Right atrium auricular region (tissue), 2 donors: ENCODE measurements at places on chromosomes 5 and 9. TPM values are rescaled to one million over a fixed set of nuclear protein-coding genes. Genes with fewer than 3 reads are reported as not detected.

- no peak for DNase-seq
These were observed 4.5 kb downstream of the LRRTM2 start for GRCh38 chr5:138870611-138871010.

- DNase-seq = peak; percentile 86
These were observed 34.2 kb downstream of the STC2 start for GRCh38 chr5:173293817-173294672.

DNA sequence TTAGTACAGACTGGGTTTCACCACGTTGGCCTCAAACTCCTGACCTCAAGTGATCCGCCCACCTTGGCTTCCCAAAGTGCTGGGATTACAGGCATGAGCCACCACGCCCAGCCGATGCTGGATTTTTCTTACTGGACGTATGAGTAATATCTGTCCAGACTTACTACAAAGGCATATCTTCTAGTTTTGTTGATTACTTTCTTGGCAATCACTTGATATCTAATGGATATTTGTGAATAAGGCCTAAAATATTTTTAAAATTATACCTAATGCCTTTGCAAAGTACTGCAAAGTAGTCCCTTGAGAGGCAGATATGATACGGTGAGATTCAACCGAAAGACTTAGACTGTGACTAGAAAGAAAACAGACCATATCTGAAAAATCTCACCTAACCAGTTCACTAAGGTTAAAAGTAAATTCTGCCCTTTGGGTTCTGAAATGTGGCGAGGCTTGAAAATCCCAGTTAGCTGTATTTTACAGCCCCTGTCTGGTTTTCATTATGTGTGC, 152.1 kb downstream of the GNAQ start:
- no peak for DNase-seq

DNA sequence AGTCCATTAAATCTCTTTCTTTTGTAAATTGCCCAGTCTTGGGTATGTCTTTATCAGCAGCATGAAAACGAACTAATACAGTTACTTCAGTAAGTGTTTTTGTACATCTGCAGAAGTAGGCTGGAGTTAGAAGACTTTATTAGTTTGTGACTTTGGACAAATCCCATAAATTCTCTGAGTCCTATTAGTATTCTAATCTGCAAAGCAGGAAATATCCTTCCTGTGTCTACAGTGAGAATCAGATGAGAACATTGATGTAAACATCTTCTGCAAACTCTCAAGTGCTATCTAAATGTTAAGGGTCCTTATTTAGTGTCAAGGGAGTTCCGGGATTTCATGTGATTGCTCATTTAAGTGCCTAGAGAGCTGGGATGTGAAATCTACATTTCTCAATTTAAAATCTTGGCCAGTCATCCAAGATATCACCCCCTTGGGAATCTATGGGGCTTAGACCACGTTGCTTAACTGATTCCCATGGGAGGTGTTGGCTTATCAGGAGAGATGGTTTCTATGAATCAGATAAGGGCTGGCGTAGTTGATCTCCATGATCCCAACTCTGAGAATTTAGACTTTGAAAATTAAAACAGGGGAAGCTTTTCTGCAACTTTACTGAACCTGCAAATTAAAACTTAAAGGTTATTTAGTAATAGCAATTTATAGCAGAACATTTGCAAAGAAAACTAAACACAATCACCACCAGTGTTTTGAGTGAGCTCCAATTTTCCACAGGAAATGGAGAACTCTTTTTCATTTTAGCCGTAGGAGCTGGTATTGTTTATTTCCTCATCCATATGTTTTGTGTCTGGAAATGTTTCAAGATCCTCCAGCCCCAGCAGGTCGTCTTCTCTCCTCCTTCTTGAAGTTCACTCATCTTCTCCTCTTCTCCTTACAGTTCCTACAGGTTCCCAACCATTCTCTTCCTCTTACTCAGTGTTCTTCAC, 241.6 kb upstream of the CD180 start:
- DNase-seq = no peak

DNA sequence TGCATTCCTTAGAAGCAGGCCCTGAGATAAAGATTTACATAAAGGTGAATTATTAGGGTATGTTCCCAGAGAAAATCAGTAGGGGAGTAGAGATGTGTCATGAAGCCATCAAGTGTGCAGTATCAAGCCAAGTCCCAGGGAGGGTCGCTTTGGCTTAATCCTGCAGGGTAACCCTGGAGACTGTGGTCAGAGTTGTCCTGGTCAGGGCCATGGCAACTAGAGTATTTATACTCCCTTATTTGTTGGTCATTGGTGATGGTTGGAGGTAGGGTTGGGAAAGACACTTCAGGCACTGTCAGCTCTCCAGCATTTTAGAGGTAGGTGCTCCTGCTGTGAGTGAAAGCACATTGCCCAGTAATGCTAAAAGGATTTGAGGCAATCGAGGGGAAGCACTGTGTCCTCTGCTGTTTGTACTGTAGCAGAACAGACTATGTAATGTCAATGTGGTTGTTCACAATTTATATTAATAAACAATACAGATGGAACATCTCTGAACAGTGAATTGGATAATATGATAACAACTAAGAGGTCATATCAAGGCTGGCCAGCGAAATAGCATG, 108.9 kb downstream of the GDNF start:
- no peak for DNase-seq

DNA sequence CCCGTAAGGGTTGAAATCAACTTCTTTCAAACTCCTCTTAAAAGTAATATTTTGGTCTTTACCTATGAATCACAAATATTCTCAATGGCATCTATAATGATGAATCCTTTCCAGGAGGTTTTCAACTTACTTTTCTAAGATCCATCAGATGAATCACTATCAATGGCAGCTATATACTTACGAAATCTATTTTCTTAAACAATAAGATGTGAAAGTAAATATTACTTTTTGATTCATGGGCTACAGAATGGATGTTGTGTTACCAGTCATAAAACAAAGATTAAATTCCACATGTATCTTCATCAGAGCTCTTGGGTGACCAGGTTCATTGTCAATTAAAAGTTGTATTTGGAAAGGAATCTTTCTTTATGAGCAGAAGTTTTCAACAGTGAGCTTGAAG, 1877.7 kb upstream of the ACO1 start:
- no peak for DNase-seq

DNA sequence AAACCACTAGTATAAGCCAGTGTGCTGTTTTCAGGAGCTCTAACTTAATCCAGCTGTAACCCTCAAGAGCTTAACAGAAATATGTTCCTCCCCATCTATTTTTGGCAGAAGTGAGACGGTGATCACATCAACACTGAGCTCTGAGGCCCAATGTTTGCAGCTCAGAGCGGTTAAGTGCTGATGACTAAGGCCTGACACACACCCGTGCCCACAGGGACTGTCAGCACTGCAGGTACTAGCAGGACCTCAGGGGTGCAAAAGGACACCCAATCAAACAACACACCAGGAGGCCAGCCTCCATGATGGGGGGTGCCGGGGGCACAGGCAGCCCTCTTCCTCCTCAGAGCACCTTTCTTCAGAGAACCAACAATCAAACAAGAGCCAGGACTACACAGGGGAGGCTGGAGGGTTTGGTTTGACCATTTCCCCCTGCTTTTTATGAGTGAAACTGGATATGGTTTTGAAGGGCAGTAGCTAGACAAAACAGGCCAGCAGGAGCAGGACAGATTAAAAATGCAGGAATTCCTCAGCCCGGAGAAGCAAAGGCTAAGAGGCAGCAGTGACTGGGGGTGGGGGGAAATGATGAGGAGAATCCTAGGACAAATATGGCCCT, 61.3 kb downstream of the RAPGEF1 start:
- peak; percentile 89 for DNase-seq

DNA sequence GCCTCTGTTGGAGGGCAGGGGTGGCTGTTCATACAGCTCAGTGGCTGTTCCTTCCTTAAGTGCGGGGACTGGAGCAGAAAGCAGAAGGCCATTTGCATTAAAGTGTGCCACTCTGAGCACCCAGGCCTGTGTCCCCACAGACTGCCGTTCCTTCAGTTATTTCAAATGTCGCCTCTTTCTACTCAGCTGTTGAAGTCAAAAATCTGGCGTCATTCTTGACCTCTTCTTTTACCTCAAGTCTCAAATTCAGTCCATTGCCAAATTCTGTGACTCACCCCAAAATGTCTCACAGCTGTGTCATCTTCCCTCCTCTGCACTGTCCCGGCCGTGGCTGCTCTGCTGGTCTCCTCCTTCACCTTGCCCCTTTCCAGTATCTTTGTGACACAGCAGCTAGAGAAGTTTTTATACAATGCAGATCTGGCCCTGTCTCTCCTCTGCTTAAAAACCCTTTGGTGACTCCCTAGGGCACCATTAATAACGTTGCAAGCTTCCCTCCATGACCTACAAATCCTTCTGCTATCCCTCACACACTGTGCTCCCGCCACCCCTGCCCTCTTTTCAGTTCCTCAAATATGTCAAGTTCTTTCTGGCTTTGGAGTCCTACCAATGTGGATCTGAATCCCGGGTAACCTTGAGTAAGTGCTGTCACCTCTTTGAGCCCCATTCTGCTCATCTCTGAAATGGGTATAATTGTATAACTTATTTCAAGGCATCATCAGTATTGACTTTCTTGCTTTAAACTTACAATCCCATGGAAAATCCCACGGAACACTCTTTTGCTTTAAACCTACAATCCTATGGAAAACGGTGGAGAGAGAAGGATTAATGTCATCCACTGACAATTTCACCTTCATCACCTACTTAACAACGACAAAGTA, 98.3 kb upstream of the BOD1 start:
- DNase-seq = no peak

DNA sequence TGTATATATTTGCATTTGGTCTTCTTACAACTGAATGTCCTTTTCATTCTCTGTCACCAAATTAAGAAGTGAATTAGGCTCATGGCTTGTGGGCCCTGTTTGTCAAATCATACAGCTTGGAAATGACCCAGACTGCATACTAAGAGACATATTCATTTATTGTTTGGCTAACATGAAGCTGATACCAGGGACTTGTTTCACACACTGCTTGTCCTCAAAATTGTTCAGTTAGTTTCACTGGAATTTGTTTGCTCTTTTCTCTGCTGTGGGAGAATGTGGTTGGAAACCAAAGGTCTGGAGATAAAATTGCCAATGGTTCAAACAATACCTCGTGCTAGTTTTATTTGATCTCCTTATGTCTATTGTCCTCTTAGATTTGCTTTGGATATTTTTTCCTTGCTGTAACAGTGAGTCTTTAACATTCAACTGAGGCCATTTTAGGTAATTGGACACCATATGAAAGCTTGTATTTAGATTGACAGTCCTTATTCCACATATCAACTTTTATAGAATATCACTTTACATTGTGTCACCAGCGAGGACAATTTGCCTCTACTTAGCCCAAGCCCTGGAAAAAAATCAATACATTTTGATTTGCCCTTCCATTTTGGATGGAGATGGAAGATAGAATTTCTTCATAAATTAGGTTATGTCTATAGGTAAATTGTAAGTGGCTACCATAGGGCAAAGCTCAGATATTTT, 144.3 kb upstream of the MTAP start:
- DNase-seq = no peak

DNA sequence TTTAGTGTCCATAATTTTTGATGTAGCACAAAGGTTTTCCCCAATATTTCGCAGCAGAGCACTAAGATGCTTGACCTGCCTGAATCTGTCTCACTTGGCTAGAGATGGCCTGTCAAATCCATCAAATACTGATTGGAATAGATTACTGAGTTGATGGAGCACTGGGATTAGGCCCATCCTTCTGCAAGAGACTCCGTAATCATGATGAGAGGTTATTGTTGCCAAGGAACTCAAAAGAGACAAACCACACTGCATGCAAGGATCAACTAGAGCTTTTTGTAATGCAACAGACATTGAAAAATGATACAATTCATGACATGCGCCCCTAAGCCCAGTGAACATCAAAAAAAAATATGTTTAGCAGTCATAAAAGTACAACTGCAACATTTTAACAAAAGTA, 585.3 kb upstream of the GRAMD2B start:
- no peak for DNase-seq

GRCh38 chr5:87321605-87322004, 53.9 kb downstream of the RASA1 start:
- no peak for DNase-seq

GRCh38 chr9:135602789-135603481, 36.4 kb downstream of the GLT6D1 start:
- no peak for DNase-seq

- no peak for DNase-seq
These were observed 174.4 kb upstream of the RGMB start for GRCh38 chr5:98599016-98599415.

ENHO gene
- not detected for total RNA-seq

CD274 gene
- total RNA-seq = 6.6 TPM

ADRA1B gene
- 3.5 TPM for total RNA-seq

GABRA1 gene
- total RNA-seq = not detected

RAB3C gene
- 0.07 TPM for total RNA-seq
